ENCODE measurements at places on chromosomes 4 and X. TPM values are rescaled to one million over a fixed set of nuclear protein-coding genes. Genes with fewer than 3 reads are reported as not detected.

DNA sequence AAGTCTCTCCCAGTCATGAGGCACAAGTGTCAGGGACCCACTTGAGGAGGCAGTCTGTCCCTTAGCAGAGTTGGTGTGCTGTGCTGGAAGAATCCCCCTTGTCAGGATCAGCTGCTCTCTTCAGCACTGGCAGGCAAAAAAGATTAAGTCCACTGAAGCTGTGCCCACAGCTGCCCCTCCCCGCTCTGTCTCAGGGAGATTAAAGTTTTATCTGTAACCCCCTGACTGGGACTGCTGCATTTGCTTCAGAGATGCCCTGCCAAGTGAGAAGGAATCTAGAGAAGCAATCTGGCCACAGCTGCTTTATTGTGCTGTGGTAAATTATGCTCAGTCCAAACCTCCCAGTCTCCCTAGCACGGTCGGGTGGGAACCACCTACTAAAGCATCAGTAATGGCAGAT, 37.4 kb upstream of the HEPH start:
- H3K4me1 ChIP-seq = no peaks in the 10 kb centered on the region
- H3K27ac ChIP-seq = no peak overlapping the region
- H3K4me3 ChIP-seq = no peak overlapping the region
- no peak for DNase-seq

GRCh38 chr4:2624782-2625530, 88.5 kb downstream of the FAM193A start:
- H3K4me3 ChIP-seq = no peak overlapping the region
- peaks cover 2% of the 10 kb centered on the region for H3K4me1 ChIP-seq
- no peak for DNase-seq

- H3K27ac ChIP-seq = peak within 1 kb of the TSS; percentile 98
- H3K36me3 ChIP-seq = no peaks in the 10 kb centered on the region
- peak; percentile 96 for DNase-seq
- peaks cover 28% of the 10 kb centered on the region for H3K4me1 ChIP-seq
- H3K27me3 ChIP-seq = no peaks in the 10 kb centered on the region
Measured at GRCh38 chrX:118345464-118346257, at the start of gene WDR44. Gene WDR44, plus strand, starts transcription at chrX:118346106. Its CDS starts 398 bp downstream, at chrX:118346504.

- H3K4me3 ChIP-seq = no peak overlapping the region
- H3K36me3 ChIP-seq = no peaks in the 10 kb centered on the region
- peaks cover 6% of the 10 kb centered on the region for H3K4me1 ChIP-seq
- no peak for DNase-seq
Measured at GRCh38 chr4:72564184-72564583, 4.8 kb downstream of the ADAMTS3 start.

GRCh38 chr4:2393353-2394270, 24.8 kb downstream of the ZFYVE28 start:
- no peak overlapping the region for H3K27ac ChIP-seq
- H3K27me3 ChIP-seq = no peaks in the 10 kb centered on the region
- no peak for DNase-seq
- H3K36me3 ChIP-seq = no peaks in the 10 kb centered on the region
- no peak overlapping the region for H3K4me3 ChIP-seq

DNA sequence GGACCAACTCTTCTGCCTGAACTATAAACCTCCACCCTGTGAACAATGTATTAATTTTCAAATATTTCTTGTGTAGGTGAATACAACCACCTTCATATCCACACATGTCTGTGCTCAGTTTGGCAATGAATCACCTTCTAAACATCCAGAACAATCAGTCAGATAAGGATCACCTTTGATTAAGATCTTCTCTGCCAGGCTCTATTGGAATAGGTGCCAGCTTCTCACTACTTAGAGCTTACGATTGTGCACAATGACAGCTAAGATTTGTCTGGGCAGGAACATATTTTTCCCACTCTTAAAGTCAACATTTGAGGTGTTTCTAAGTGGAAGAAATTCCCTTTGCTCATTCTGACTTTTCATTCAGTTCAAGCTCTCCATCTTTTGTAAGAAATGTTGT, 237.2 kb downstream of the IL1RAPL2 start:
- no peaks in the 10 kb centered on the region for H3K4me1 ChIP-seq
- no peaks in the 10 kb centered on the region for H3K36me3 ChIP-seq
- no peaks in the 10 kb centered on the region for H3K27me3 ChIP-seq

- no peak overlapping the region for H3K4me3 ChIP-seq
- H3K4me1 ChIP-seq = no peaks in the 10 kb centered on the region
Measured at GRCh38 chr4:21592970-21593670, 355.5 kb downstream of the KCNIP4 start.

DNA sequence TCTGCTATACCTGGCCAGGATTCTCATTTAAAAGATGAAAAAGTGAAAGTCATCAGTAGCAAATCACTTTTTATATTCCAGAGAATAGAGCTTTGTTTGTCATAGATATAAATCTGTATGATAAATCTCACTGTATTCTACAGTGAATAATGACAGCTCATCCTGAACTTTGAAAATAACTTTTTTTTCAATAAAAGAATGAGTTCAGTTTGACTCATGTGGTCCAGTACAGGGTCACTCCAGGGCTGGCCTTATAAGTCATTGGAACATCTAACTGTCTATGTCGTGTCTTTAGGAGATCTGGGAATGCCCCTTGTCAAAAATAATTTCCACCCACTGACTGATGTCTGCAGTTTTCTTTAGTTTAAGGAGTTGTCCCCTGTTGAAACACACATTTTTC, 18.5 kb upstream of the CXCL8 start:
- no peak for DNase-seq
- peaks cover 16% of the 10 kb centered on the region for H3K4me1 ChIP-seq
- H3K27me3 ChIP-seq = no peaks in the 10 kb centered on the region
- no peak overlapping the region for H3K27ac ChIP-seq
- no peaks in the 10 kb centered on the region for H3K36me3 ChIP-seq

GRCh38 chrX:109797311-109797975, 64.4 kb upstream of the ACSL4 start:
- H3K27me3 ChIP-seq = no peaks in the 10 kb centered on the region
- no peak for DNase-seq
- H3K4me3 ChIP-seq = no peak overlapping the region
- no peak overlapping the region for H3K27ac ChIP-seq

DNA sequence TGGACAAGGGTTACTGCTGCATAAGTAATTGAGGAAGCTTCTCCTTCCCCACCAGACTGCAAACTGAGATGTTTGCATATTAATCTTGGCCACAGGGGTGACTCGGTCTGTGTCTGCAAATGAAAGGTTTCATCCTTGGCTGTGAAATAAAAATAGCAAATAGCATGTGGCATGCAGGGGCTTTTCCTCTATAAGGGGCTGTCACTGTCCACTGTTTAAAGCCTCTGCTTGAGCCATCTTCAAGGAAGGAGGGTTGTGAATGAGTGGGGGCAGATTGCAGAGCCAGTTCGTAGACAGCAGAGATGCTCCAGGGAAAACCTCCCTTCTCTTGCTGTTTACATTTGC, 33.3 kb downstream of the TMSB4X start:
- H3K27ac ChIP-seq = peak overlapping the region; percentile 42
- H3K4me3 ChIP-seq = no peak overlapping the region
- no peak for DNase-seq
- H3K4me1 ChIP-seq = peaks cover 66% of the 10 kb centered on the region
- H3K27me3 ChIP-seq = no peaks in the 10 kb centered on the region

- H3K4me1 ChIP-seq = peaks cover 2% of the 10 kb centered on the region
- no peak overlapping the region for H3K27ac ChIP-seq
- no peak overlapping the region for H3K4me3 ChIP-seq
Measured at GRCh38 chr4:123127875-123128274, 205.5 kb upstream of the NUDT6 start.

GRCh38 chr4:189285377-189285776, 655.3 kb upstream of the FRG1 start:
- no peak for DNase-seq
- H3K27me3 ChIP-seq = no peaks in the 10 kb centered on the region
- H3K36me3 ChIP-seq = no peaks in the 10 kb centered on the region
- H3K27ac ChIP-seq = no peak overlapping the region

- DNase-seq = no peak
- H3K36me3 ChIP-seq = no peaks in the 10 kb centered on the region
- no peak overlapping the region for H3K4me3 ChIP-seq
- no peak overlapping the region for H3K27ac ChIP-seq
Measured at GRCh38 chrX:23374291-23374690, 39.6 kb downstream of the PTCHD1 start.

DNA sequence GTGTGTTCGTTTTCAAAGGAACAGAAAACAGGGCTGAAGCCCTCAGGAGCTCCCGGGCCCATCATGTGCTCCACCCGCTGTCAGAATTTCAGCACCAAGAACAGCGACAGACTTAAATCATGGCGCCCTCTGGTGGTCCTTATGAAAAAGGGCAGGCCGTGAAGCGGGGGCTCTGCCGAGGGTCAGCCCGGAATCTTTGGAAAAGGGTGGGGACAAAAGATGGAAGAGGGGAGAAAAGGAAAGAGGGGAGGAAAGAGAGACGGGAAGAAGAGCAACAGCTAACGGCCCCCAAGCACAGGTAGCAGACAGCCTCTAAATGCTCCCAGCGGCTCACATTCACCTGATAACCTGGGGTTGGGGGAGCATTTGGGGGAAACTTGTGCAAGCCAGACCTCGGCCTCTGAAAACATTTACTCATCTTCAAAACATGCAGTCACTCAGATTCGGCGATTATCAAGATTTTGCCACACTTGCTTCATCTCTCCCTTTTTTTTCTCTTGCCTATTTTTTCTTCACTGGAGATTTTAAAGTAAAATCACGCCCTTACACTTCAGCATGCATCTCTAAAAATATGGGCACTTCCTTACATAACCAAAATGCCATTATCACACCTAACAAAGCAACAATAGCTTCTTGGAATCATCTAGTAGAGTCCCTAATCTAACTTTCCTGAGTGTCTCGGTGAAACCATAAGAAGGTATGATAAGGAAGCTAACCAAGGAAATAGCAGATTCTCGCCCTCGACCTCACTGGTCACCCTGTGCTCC, 28.1 kb upstream of the MAN2B2 start:
- no peaks in the 10 kb centered on the region for H3K36me3 ChIP-seq
- H3K27me3 ChIP-seq = peaks cover 7% of the 10 kb centered on the region
- H3K4me3 ChIP-seq = no peak overlapping the region
- no peak overlapping the region for H3K27ac ChIP-seq

DNA sequence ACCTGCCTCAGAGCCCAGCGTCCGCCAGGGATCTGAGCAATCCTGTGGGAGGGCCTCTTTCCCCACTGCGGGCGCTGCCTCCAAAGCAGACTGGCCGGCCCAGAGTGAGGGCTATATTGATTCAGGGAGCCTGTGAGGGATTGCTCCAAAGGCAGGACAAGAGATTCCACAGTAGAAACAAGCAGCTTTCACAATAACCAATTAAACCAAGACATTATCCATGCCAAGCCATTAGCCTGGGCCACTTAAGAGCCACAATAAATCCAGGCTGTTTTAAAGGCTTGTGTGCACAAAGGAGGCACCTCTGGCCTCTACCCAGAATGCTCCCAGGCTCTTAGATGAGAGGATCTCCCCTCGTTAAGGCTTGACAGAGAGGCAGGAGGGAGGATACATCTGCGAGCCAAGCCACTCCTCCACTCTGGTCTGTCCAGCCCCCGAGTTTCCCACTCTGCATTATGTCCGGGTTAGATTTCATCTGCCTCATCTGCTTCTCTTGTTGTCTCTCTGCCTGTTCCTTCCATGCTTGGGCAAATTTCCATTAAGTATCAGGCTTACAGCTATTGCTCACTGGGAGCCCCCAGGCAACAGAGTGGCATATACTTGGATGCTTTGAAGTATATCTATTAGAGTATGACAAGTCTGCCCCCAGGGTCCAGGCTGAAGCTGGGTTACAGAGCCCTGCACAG, 357.9 kb downstream of the UNC5C start:
- H3K4me1 ChIP-seq = no peaks in the 10 kb centered on the region
- no peak overlapping the region for H3K4me3 ChIP-seq
- no peak for DNase-seq
- no peaks in the 10 kb centered on the region for H3K27me3 ChIP-seq
- no peak overlapping the region for H3K27ac ChIP-seq
- no peaks in the 10 kb centered on the region for H3K36me3 ChIP-seq

DNA sequence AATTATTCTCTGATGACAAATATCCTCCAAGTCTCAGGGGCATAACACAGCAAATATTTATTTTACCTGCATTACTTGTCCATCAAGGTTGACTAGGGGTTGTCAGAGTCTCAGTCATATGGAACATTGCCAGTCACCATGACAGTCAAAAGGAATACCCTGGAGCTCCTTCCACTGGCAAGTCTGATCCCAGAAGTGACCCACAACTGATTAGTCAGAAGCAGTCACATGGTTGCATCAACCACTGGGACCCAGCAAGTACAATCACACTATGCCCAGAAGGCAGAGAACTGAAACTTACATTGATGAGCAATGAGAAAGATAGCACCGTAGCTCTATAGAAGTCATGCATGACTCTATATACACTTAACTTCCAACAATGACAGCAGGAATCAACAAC, 41.9 kb upstream of the SOD3 start:
- no peak for DNase-seq
- H3K4me3 ChIP-seq = no peak overlapping the region
- no peaks in the 10 kb centered on the region for H3K27me3 ChIP-seq
- H3K4me1 ChIP-seq = no peaks in the 10 kb centered on the region

DNA sequence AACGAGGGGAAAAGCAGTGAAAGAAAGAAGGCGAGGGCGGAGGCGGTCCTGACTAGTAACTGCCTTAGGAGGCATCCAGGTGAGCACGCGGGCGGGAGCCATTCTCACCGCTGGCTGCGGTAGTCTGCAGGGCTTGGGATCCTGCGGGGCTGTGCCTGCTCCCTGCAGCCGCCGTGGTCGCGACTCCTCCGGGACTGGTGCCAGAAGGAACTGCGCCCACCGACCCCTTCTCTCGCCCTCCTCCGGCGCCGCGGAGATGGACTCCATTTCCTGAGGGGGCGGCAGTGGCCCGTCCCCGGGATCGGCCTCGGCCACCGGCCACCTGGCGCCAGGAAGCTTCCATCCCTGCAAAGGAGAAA, 543 bp downstream of the NFXL1 start:
- peaks cover 34% of the 10 kb centered on the region for H3K4me1 ChIP-seq
- peaks cover 24% of the 10 kb centered on the region for H3K36me3 ChIP-seq
- peak overlapping the region; percentile 92 for H3K4me3 ChIP-seq
- no peaks in the 10 kb centered on the region for H3K27me3 ChIP-seq

DNA sequence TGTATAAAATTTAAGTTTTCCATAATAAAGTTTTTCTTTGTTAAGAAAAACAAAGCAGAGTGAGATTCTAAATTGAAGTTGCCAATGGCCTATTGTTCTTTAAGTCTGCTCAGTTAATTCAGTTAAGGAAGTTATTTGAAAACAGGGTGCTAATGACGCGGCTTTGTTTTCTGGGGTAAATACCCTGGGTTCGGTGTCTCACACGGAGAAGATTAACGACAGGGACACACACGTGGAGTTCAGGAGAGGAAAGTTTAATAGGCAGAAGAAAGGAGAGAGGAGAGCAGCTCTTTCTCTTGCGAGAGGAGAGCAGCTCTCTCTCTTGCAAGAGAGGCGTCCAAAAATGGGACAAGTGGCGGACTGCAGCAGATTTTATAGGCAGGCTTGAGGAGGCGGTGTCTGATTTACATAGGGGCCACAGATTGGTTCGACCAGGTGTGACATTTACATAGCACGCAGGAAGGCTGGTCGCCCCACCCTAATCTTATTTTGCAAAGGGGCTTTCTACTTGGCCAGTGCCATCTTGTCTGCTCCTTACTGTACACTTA, 9.6 kb downstream of the CA5B start:
- no peak overlapping the region for H3K4me3 ChIP-seq
- no peaks in the 10 kb centered on the region for H3K27me3 ChIP-seq
- DNase-seq = no peak
- peaks cover 40% of the 10 kb centered on the region for H3K4me1 ChIP-seq
- no peak overlapping the region for H3K27ac ChIP-seq

- H3K36me3 ChIP-seq = no peaks in the 10 kb centered on the region
- H3K4me1 ChIP-seq = no peaks in the 10 kb centered on the region
- H3K27me3 ChIP-seq = peaks cover 1% of the 10 kb centered on the region
- H3K27ac ChIP-seq = no peak overlapping the region
- no peak for DNase-seq
Measured at GRCh38 chr4:7371210-7371941, 63.4 kb downstream of the PSAPL1 start.

The DNAAF6 gene
- total RNA-seq = not detected

The TBX22 gene
- total RNA-seq = not detected

The FMR1NB gene
- total RNA-seq = not detected

The ADH1A gene
- total RNA-seq = not detected
